ENCODE measurements at places on chromosomes 12 and 14. TPM values are rescaled to one million over a fixed set of nuclear protein-coding genes. Genes with fewer than 3 reads are reported as not detected.

SYNE3 gene
- polyA plus RNA-seq: 1.3 TPM

DNA sequence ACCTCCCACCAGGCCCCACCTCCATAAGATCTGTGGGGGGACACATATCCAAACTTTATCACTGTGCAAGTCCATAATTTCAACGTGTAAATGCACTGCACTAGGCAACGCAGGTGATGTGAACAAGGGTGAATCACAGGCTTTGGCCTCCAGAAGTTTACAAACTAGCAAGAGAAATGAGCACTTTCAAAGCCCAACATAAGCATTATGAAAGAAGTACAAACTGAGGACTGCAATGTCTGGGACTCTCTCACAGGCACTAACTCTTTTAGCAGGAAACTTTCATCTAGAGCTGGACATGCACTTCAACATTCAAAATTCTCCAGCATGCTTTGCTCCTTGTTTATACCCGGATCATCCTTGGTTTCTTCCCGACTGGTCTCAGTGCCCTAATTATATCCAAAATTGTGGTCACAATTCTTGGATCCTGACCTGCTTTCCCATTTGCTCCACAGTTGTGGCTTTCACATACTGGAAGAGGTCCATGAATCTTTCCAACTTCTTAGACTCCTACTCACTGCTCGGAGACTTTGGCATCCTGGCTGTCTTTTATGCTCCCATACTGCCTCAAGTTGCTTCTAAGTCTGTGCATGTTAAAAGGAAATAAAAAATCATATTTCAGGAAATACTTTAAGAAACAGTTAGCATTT lies 44.9 kb upstream of the STRAP start:
- no peak overlapping the region for H3K27ac ChIP-seq
- no peaks in the 10 kb centered on the region for H3K4me1 ChIP-seq
- DNase-seq: no peak

DNA sequence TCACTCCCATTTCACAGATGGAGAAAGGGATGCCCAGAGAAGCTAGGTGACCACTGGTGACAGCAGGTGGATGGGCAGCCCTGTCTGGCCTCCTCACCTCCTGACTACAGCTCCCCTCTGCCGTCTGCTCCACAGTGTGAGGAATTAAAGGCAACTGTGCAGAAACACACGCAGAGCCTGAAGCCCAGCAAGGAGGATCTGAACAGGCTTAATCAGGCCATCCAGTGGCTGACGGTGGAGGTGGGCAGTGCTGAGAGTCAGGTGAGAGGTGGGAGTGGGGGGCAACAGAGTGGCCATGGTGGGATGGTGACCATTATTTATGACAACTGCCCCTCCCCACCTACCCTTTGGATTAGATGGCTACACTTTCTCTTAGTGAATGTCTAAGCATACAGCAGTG lies 1.2 kb downstream of the KRT86 start:
- H3K27me3 ChIP-seq: no peaks in the 10 kb centered on the region
- no peak overlapping the region for H3K4me3 ChIP-seq
- H3K27ac ChIP-seq: no peak overlapping the region
- peaks cover 23% of the 10 kb centered on the region for H3K4me1 ChIP-seq

MAP3K9 gene
- 7.2 TPM for polyA plus RNA-seq

- no peak overlapping the region for H3K27ac ChIP-seq
- H3K27me3 ChIP-seq: no peaks in the 10 kb centered on the region
- peaks cover 20% of the 10 kb centered on the region for H3K36me3 ChIP-seq
- no peaks in the 10 kb centered on the region for H3K4me1 ChIP-seq
- no peak overlapping the region for H3K4me3 ChIP-seq
- DNase-seq: no peak
These were observed 117.6 kb downstream of the NCOR2 start for GRCh38 chr12:124449623-124450375.
